Activated CD8-positive, alpha-beta memory T cell treated with anti-CD3 and anti-CD28 coated beads, Interleukin-2, amount 50 U/mL, for 4 hours (primary cell): ENCODE measurements at places on chromosomes 7 and 10.

DNA sequence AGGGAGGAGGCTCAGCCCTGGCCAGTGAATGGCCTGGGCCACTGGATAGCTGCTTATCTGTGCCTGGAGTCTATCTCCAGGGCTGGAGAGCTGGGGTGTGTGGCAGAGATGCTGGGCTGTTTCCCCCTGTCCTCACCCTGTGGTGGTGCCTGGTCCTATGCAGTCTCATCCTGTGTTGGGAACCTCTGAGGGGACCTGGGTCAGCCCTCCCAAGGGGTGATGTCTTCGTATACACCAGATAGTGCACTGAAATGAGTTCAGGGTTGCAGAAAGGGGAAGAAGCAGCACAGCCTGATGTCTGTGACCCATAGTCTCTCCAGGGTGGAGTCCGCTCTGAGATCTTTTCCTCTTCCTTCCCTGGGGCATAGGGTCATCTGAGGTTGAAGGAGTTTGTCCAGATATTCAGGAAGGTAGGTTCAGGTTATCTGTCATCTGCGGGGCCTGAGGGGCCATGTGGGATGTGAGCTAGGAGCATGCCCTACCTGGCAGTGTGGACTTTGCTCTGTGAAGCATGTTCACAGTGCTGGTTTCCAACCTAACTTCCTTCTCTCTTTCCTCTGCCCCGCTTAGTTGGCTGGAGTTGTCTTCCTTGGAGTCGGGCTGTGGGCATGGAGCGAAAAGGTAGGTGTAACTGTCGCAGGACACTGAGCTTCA, 33.4 kb upstream of the SH2D4B start:
- no peak for DNase-seq

DNA sequence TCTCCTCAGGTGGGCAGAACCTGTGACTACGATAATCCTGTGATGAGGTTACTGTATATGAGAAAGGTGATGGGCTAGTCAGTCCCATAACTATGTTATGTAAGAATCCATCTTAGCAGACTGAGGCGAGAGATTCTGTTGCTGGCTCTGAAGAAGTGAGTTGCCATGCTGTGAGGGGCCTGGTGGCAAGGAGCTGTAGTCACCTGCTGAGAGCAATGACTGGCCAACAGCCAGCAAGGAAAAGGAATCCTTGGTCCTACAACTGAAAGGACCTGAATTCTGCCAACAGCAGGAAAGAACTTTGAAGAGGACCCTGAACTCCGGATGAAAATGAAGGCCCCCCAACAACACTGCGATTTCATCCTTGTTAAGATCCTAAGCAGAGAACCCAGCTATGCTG, 31.0 kb upstream of the DNAJB12 start:
- no peak for DNase-seq

DNA sequence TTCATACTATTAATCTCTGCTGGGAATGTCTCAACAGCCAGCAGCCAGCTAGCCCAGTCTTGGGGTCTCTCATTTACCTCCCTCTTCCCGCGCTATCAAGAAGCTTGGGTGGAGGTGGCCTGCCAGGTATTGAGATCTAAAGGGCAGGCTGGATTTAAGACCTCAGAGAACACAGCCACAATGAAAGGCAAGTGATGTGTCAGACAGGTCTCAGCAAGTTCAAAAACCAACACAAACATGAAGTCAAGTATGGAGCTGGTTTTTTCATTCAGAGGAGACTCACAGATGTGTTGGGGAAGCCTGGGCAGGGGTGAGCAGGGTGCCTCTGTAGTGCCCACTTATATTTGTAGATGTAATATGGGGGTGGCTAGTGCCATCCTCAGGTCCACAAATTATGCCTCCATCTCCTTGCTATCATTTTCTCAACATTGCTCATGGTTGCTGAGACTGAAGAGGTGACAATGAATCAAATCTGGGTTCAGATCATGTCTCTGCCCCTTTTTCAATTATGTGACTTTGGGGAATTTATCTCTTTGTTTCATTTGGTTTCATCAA, 27.7 kb upstream of the CROT start:
- DNase-seq, result no peak

DNA sequence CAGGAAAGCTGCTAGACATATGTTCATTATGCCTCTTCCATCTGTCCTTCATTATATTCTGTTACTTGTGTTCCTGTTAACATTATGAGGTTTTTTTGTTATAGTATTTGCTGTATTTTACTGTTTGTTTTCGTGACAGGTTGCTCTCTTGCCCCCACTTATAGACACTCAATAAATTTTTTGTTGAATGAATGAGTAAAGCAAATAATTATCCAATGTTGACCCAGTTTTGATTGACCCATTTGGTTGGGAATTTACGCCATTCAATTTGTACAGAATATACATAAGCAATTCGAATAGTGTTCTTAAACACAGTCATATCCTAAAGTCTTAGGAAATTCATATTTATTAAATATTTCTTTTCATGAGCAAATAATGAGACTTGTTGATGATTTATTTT, 11.8 kb downstream of the CCSER2 start:
- no peak for DNase-seq

DNA sequence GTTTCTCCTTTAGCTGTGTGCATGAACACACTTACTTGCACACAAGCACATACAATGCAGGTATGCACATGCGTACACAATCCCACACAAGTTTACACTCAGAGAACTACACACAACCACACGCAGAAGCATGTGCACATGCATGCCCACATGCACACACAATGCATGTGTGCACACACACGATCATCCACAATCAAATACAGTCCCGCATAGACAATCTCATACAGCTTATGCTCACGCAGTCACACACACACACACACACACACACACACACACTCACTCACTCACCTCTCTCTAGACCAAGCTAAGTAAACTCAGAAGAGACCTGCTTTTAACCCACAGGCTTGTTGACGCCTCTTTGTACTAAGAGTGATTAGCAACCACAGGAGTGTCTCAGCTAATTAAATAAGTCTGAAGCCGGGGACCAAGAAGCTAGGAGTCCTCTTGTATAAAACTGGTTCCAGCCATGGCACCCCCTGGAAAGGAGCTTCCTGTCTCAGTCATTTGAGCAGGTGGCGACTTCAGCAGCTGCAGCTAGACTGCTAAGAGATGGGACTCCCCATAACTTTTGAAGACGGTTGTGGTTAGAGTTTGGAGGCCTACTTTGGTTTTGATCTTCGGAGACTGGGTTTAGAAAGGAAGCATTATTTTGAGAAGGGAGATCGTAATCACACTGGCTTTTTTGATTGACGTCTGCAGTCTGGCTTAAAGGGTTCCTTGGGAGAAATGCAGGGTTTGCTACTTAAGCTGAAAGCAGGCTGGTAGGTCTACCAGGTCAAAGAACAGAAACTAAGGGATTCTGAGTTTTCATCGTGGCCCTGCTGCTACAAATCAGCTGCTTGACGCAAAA, 82.3 kb upstream of the ADRB1 start:
- peak; percentile 54 for DNase-seq

- DNase-seq, result no peak
These were observed 317.4 kb downstream of the PTPRN2 start for GRCh38 chr7:158270106-158270775.

GRCh38 chr7:18109762-18110161, 82.1 kb upstream of the PRPS1L1 start:
- DNase-seq, result no peak

GRCh38 chr10:133388973-133389818, 4.8 kb upstream of the MTG1 start:
- DNase-seq, result no peak

- DNase-seq, result no peak
These were observed 6.9 kb downstream of the COMTD1 start for GRCh38 chr10:75228834-75229233.

- DNase-seq, result no peak
These were observed 370.7 kb downstream of the PPP1R3A start for GRCh38 chr7:113548137-113548536.

DNA sequence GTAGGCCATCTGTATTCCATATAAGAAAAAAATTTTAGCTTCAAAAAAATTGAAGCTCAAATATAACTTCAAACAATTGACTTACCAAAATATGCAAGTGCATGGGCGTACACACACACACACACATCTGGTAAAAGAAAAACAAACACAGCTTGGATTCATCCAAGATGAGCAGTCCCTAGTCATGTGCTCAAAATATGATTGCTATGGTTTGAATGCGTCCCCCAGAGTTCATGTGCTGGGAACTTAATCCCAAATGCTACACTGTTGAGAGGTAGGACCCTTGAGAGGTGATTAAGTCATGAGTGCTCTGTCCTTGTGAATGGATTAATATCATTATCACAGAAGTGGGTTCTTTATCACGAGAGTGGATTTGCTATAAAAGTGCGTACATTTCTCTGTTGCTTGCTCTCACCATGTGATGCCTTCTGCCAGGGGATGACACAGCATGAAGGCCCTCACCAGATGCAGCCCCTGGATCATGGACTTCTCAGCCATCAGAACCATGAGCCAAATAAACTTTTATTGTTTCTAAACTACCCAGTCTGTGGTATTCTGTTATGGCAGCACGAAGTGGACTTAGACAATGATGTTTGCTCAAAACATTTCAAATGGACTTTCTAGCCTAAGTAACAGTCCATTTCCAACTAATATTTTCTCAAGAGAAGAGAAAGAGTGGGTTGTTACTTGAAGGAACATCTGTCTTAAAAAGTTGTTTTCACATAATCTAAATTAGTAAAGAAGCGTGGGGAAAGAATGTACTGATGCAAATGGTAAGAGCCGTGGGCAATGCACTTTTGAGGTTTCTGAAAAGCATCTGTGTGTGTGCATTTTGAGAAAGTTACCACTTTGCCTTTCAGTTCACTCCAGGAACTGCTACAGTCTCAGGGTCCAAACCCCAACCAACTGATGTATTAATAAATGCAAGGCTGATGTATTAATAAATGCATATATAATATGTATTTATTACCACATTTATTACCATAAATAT, 15.1 kb upstream of the SVIL start:
- no peak for DNase-seq
